Activated naive CD4-positive, alpha-beta T cell treated with anti-CD3 and anti-CD28 coated beads for 36 hours (primary cell): ENCODE measurements at places on chromosomes 2 and 18.
A peak's percentile ranks its signal among the peaks of the same experiment; 100 is the strongest.

DNA sequence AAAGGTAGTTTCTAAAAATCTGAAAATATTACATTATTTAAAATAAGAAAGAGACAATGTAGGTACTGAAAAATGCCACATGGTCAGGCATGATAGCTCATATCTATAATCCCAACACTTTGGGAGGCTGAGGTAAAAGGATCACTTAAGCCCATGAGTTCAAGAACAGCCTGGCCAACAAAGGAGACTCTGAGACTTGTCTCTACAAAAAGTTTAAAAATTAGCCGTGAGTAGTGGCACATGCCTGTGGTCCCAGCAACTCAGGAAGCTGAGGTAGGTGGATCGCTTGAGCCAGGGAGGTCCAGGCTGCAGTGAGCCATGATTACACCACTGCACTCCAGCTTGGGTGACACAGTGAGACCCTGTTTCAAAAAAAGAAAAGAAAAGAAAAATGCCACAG lies 21.8 kb downstream of the ATAD2B start:
- DNase-seq, result no peak

GRCh38 chr2:73897934-73898333 lies 5.1 kb downstream of the ACTG2 start:
- no peak for DNase-seq

DNA sequence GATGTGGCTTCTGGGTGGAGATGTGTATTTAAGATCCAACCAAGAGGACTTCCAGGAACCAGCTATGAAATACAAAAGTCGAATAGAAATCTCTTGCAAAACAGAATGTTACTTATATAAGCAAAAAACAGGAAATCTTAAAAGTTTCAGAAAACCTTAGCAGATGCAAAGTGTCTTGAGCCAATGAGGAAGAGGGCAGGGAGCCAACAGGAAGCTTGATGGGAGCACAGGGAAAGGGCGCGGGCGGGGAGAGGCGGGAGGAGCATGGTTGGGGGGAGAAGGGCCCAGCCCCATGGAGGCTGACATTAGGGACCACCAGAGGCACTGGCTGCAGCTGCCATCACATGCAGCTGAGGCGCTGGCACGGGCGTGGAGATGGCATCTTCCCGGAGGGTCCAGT lies 203.3 kb downstream of the SNTG2 start:
- DNase-seq, result no peak

DNA sequence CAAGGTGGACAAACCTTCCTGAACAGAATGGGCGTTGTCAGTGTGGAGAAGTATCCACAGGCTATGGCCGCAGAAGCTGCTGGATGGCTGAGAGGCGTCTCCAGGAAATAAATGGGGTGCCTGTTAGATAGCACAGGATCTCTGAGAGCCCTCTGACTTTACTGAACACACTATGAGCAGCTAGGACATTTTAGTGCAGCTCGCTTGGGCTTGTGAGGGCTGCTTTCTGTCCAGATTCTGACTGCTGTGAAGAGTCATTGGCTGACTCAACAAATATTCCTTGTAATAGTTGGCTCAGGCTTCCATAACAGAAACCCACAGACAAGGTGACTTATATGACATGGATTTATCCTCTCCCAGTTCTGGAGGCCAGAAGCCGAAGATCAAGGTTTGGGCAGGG lies 100.2 kb upstream of the SNTG2 start:
- DNase-seq, result no peak

- no peak for DNase-seq
Measured at GRCh38 chr2:62524293-62524941, 18.4 kb upstream of the TMEM17 start.

DNA sequence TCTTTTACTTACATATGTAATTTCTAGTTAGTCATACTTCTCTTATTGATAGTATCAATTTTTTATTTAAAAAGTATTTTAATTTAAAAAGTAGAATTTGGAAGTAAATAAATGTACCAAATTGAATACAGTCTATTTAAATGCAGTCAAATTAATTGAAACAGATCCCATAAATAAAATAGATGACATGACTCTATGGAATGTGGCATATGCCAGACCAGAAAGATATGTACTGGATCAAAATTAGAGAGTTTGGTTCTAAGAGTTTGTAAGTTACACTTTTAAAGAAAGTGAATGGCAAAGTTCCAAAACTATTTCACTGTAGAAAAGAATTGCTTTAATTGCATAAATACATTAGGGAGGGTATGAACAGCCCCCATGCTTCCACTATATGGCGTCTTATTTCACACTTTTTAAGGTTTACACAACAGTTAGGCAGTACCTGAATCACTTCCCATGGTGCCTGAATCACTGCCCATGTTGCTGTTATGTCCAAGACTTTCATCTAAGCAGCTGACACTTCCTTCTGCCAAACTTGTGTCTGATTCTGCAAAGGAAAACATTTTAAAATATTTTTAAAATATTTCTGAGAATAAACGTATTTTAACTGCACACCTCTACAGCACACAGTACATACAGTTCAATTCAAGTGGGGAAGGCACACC lies 25.2 kb downstream of the IFIH1 start:
- no peak for DNase-seq

DNA sequence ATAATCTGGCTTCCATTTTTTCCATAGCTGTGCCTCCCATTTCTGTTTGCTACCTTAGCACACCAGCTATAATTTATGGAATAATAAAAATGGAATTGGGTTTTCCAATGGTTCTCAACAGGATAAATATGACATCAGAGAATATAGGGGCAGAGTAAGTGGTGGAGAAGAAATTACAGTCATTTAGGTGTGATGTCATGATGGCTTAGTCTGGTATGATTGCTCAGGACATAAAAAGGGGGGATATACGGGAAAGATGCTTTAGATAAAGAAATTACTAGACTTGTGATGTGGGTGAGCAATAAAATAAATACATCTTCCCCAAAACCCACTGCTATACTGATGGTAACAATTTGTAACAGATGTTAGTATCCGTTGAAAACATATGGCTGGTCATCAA lies 21.6 kb upstream of the KIF5C start:
- DNase-seq, result no peak

DNA sequence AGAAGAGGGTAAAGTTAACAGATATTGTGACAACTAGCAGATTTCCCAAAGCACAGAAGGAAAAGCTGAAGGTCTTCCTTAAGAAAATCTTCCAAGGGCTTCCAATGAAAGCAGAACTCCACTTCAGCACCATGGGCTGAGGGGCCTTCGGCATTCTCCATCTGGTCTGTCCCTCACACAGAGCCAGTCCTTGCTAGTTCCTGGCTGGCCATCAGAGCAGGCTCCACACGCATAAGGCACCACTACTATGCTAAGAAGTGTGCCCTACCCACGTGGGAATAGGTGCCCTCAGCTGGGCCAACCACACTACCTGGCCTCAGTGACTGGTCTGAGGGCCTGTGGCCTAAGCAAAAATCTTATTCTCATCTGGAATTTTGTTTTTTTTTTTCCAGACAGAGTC lies 73.5 kb downstream of the METTL4 start:
- no peak for DNase-seq

DNA sequence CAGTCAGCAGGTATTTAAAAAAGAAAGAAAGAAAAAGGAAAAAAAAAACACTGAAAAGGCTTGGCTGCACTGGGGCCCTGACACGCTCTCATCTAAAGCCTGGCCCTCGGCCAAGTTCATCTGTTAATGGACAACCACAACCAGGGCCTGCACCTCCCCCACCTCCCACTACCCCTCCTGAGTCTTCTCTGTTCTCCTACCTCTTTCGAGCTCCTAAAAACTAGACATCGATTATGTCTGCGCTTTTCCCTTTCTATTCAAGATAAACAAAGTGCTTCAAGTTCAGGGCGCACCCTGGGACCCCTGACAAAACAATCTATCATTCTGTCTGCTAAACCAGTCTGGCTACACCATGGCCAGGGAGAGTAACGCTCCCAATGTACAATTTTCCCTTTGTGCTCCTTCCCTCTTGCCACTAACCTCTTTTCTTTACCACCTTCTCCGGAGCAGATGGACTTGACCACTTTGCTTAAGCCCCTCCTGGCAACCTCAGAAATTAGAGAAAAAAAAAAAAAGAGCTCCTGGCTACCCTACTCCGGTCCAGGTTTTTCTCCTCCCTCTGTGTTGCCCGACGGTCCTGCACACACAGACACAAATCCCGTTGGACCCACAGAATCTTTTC lies 22.7 kb downstream of the BCL11A start:
- no peak for DNase-seq

- peak; percentile 89 for DNase-seq
Measured at GRCh38 chr2:237432484-237433092, 18.6 kb upstream of the COL6A3 start.

GRCh38 chr2:67560771-67561456 lies 163.8 kb downstream of the ETAA1 start:
- no peak for DNase-seq

DNA sequence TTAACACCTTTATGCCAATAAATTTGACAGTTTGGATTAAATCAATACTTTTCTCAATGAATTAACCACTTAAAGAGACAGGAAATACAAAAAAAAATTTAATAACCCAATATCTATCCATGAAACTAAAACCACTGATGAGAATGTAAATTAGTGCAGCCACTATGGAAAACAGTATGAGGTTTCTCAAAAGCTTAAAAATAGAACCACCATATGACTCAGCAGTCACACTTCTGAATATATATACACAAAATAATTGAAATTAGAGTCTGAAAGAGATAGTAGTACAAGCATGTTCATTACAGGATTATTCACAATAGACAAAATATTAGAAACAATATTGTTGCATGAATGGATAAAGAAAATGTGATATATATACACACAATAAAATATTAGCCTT lies 382.1 kb upstream of the SETBP1 start:
- DNase-seq, result no peak

DNA sequence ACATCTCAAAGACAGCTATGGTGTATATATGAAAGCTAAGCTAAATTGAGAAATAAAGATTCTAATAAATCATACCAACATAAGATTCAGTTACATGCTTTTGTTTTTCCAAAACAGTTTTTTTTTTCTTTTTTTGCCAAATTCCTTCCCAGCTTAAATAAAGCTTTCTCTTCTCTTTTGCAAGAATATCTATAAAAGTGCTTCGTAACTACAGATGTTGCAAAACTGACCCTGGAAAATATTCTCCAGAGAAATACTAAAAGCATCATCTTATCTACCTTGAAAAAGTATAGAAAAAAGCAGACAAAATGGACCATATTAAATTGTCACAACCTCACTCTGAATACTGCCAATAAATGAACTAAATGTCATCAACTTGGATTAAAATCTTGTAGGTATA lies 38.7 kb downstream of the FANCL start:
- DNase-seq, result no peak

DNA sequence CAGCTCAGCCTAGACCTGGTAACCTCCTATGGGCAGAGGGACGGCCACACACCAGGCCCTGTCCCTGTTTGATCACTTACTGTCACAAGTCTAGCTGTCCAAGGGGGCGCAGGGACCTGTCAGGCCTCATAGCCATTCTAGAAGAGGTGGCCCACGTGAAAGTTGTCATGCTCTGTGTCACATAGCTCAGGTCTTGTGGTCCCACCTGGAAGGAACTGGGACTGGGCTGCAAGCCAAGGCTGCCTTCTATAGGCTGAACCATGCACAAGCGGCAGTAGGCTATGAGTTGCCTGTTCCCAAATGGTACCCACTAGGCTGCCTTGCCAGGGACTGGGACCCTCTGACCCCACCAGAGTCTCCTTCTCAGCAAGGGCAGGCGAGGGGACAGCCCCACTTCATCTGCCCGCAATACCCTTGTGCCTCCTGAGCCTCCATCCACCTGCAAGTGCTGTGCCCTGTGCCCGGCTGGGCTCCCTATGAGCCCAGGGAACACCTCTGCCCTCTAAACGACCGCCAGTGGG lies 177.5 kb downstream of the ANAPC1 start:
- DNase-seq, result peak; percentile 24

GRCh38 chr2:234096164-234096563 lies 45.7 kb downstream of the SPP2 start:
- no peak for DNase-seq

GRCh38 chr2:27353762-27354596 lies 2.6 kb downstream of the GTF3C2 start:
- DNase-seq, result no peak

DNA sequence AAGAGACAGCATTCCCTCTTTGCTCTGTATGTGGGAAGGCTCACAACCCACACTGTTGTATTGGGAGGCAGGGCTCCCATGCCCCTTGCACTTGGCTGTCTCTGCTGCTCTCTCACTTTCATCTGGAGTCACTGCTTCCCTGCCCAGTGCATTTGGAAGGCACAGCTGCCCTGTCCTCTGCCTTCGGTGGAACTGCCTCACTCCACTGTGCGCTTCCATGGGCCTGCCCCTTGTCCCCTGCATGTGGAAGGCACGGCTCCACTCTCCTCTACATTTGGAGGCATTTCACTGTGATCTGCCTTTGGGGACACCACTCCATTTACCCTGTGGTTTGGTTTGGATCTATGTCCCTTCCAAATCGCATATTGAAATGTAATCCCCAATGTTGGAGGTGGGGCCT lies 9.1 kb upstream of the PROM2 start:
- DNase-seq, result no peak

DNA sequence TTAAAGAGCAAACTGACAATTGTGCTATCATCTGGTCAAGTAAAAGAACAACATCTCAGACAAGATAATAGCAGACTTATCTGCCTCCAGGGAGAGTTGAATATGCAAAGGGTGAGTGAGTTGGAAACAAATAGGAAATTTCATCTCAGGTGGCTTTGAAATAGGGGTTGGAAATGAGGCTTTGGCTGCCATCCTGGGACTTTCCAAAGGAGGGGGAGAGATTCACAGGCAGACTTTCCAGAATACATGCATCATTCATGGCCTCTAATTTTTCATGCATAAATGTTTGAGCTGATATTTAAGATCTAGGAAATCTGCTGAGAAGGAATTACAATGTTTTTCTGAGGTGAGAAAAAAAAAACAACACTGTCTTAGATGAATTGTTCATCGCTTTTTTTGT lies 300.5 kb downstream of the ALK start:
- DNase-seq, result no peak

DNA sequence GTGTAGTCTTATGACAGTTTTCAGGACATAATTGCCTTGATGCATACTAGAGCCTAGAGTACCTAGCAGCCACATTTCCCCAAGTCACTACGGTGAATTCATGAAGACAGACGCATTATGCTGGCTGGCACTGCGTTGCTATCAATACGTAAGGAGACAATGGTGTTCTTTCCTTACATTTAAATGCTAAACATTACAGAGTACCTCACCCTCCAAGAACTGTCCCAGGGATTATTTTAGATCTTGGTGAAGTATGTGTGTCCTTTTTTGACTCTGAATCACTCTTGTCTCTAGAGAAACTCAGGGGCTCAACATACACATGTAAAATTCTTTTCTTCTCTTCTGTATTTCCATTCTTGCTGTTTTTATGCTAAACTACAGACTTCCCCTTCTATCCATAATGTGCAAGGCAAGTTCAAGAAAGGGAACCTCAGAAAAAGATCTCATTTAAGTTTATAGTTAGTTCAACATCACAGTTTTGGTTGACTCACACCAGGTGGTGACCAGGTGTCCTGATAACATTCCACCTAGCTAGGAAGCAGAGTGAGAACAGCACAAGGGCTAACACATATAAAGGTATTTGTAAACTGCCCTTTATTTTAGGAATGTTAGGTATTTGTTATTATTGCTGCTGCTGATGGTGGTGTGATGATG lies 212.4 kb upstream of the HNRNPA3 start:
- no peak for DNase-seq

GRCh38 chr18:652131-652530 lies 5.3 kb upstream of the TYMS start:
- no peak for DNase-seq

- DNase-seq, result peak; percentile 38
Measured at GRCh38 chr2:159185401-159186130, 100.9 kb downstream of the WDSUB1 start.

- DNase-seq, result no peak
Measured at GRCh38 chr18:11175266-11175979, 26.1 kb upstream of the PIEZO2 start.
